SW 1271 (cell line): ENCODE measurements at places on chromosomes 6 and 20.

- no peak for DNase-seq
Observed at GRCh38 chr6:137342607-137343190, 123.5 kb upstream of the IFNGR1 start.

DNA sequence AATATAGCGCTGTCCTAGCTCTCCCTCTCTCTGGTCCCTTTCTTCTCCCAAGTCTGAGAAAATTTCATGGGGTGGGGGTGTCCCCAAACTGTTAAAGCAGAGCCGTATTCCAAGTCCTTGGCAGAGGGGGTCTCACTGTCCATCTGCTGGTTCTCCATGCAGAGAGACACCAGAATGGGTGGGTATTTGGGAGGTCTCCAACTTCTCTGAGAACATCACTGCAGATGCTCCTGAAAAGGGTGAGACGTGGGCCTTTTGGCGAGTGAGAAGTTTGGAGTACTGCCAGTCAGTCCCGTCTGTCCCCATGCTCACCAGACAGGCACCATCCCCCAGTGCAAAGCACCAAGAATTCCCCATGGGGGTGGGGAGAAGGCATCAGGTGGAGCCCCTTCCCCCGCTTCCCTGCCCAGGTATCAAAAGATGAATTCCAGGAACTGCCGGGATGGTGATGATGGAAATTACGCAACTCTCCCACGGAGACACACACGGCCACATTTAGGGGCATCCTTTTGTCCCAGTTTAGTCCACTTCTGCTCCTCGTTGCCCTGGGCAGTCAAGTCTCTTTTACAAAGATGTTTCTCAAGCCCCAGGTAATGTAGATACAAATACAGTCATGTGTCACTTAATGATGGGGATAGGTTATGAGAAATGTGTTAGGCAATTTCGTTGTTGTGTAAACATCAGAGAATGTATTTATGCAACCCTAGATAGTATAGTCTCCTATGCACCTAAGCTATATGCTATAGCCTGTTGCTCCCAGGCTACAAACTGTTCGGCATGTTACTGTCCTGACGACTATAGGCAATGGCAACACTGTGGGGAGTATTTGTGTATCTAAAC, 73.4 kb upstream of the SRSF6 start:
- DNase-seq, result no peak

GRCh38 chr6:52417675-52418111, 2.4 kb upstream of the EFHC1 start:
- DNase-seq, result no peak

GRCh38 chr20:51886891-51887608, 84.7 kb upstream of the SALL4 start:
- DNase-seq, result no peak

DNA sequence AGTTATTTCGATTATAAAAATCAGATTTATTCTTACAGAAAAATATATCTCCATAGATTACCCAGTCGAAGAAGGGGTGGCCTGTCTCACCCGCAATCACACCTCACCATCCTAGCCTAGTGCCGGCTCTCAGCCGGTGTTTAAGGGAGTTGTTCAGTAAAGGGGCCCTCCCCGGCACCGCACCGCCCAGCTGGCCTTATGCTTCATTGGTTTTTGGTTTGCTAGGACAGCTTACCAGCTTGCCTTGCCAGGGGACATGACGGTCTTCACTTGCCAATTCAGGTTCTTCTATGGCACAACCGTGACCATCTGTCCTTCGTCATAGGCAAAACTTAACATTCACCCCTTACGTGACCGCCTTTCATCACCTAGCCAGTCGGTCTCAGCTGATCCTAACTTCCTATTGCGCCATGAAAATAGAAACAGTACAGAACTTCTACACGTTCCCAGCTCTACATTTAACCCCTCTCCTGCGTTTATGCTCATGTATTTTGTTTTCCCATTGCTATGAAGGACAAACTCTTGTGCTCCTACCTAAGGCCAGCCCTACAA, 44.7 kb upstream of the SLC22A16 start:
- DNase-seq, result no peak

DNA sequence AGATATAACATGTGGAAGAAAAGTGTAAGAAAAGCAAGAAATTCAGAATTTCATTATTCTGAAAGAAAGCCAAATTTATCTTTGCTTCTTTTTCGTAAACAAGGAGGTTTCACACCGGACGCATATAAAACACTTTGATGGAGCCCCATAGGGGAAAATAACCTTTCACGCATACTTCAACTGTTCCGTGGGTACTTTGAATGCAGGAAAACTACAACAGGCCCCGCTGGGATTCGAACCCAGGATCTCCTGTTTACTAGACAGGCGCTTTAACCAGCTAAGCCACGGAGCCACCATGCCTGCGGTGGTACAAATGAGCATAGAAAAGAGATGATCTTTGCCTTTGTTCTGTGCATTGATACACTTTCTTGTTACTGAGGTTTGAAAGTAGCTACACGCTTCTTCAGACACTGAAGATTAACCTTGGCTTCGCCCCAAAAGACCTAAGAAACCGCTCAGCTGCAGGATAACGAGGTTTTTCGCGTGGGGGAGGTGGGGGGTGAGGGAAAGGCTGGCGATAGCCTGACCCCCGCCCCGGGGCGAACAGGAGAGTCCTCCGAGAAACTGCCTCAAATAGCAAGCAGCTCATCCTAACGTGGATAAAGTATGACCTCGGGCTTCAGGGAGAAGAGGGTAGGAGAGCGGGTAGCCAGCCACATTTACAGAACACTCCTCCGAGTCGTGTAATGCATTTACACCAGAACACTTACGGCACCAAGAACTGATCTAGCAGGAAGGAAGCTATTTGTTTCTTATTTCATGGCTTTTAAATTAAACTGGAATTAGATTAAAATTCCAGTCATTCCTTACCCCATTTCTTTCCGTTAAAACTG, 5.3 kb upstream of the HMGN4 start:
- DNase-seq, result peak; percentile 78

- DNase-seq, result no peak
Observed at GRCh38 chr6:74969591-74970267, 236.1 kb downstream of the COL12A1 start.

DNA sequence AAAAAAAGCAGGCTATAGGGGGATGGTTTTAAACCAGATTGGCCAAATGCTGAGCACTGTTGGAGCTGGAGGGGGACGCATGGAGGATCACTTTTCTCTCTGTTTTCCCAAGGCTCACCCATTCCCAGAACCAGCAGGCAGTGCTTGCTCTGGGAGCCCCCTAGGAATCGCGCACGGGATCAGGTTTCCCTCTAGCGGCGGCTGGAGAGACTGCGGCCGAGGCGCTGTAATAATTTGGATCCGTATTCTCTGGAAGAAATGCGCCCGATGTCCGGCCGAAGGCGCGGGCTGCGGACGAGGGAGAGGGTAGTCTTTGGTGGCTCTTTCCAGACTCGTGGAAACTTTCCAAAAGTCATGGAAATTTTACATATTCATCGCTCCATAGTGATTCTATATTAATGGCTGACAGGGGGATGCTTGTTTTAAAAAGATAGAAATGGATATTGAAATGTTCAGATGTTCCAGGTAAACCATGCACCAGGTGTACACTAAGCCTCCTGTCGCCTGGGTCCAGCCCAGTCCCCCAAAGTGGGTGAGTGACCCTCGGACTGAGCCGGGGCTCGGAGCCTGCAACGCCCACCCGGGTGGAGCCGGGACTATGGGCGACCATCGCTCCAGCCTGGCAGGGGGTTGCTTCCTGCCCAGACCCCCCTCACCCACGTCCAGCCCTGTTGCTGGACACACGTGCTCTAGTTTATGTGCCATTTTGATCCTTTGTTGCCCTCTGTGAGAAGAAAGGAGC, 78.7 kb upstream of the PHACTR3 start:
- peak; percentile 68 for DNase-seq

DNA sequence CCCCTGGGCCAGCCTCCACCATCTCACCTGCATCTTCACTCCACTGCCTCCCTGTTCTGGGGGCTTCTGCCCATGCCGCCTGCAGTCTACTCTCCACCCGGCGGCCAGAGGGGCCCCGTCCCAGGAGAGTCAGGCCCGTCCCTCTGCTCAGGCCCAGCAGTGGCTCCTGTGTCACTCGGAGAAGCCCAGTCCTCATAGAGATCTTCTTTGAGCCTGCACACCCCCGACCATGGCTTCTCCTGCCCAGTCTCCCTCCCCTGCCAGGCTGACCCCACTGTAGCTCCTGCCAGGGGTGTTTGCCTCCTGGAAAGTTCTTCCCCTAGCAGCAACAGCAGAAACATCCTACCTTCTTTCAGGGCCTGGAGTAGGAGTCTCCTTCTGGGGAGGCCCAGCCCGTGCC, 22.2 kb upstream of the NOL4L start:
- DNase-seq, result no peak

DNA sequence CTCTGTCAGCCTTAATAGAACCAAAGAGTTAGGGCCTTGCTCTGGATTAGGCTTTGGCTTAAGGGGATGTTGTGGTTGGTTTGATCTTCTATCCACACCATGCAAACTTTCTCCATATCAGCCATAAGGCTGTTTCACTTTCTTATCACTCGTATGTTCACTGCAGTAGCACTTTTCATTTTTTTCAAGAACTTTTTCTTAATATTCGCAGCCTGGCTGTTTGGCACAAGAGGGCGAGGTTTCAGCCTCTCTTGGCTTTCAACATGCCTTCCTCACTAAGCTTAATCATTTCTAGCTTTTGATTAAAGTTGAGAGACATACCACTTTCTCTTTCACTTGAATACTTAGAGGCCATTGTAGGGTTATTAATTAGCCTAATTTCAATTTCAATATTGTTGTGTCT, 193.1 kb downstream of the NRN1 start:
- no peak for DNase-seq

GRCh38 chr20:52869698-52870501, 102.3 kb upstream of the TSHZ2 start:
- DNase-seq, result no peak

DNA sequence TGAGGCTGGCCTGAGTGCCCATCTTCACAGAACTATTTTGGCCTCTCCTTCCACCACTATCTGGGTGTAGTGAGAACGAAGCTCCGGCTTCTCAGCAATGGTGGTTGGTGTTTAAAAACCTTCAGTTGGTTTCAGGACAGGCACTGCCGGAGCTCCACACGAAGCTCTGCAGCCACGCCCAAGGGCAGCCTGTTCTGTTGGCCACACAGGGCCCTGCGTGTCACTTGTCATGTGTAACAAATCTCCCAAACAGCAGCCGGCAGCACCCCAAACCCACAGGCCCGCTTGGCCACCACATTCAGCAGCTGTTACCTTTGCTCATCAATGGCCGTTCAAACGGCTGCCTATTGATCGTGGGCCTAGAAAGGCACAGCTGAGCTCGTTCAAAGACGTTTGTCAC, 97.5 kb downstream of the ERMARD start:
- no peak for DNase-seq

GRCh38 chr6:34447386-34447785, 18.5 kb upstream of the PACSIN1 start:
- DNase-seq, result no peak

GRCh38 chr6:13841936-13842335, 27.6 kb upstream of the MCUR1 start:
- DNase-seq, result no peak

DNA sequence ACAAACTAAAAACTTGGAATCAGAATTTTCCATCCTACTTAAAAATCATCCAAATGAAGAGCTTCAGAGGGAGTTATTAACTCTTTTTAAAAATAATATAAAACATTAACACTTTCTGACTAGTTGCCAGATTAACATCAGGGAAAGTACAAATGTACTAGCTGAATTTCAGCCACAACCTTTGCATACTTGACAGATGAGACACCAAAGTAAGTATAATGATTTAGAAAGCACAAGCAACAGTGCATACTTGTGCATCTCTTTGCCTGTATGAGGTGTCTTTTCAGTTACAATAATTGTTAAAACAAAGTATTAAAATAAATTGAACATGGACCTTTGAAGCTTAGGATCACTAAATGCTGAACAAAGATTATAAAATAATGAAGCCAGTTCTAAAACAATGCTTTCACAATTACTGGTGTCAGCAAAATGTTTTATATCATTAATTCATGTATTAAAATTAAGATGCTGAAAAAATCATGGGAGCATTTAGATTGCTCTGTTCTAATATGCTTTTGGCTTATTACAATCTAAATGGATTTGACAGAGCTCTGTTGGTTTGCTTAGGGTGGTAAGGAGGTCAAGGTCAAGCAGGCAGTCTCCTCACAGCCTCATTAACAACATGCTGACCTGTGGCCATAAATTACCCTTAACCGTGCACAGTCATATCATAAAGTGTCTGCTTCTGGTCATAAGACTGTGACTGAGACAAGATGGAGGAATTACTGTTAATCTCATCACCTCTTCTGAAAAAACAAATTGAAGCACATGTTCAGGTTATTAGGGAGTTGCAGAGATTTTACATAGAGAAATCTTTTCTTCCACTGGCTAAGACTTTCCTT, 15.1 kb downstream of the RNF217 start:
- no peak for DNase-seq

DNA sequence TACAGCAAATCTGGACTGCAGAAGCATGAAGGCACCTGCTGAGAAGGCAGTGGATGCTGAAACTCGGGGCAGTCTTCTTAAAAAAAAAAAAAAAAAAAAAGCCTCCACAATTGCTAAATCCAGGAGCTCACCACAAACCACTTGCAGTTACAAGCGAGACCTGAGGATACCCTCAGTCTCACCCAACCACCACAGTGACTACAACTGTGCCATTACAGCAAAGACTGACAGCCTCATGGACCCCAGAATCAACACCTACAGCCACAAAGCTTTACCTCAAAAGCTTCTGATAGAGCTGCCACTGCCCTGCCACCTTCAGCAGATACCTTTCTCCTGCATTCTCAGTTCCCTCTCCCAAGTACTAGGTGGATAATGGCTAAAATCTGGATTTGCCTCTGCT, 9.0 kb downstream of the COL21A1 start:
- no peak for DNase-seq

GRCh38 chr6:105560611-105561066, 157.8 kb upstream of the PREP start:
- no peak for DNase-seq

DNA sequence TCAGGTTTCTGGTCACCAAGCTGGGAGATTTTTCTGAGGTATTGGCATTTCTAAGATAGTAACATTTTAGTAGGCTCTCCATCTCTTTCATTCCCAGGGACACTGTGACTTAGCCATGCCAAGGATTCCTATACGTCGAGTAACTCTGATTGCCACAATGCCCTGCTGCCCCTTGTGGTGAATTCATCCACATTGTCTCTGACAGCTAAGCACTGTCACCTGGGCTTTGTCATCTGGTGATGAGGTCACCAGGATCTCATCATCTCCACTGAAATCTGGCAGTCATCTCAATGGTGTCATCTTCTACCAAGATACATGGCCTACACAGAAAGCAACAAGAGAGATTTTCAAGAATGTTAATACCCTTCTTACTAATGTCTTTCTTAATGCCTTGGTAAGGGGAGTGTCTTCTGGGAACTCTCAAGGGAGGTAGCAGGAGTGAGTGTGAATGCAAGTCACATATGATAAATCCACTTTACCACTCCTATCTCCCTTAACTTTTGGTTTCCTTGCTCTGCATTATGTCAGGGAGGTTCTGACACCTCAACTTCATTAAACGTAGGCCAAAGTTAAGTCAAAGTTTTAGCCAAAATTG, 246.7 kb downstream of the CD109 start:
- DNase-seq, result peak; percentile 81
